Activated T-cell treated with anti-CD3 and anti-CD28 coated beads, Interleukin-2, amount 50 U/mL, for 72 hours (primary cell): ENCODE measurements at places on chromosomes 6 and 20. TPM values are rescaled to one million over a fixed set of nuclear protein-coding genes. Genes with fewer than 3 reads are reported as not detected.

- DNase-seq: no peak
These were observed 6.0 kb downstream of the RFX6 start for GRCh38 chr6:116883005-116883404.

The FHL5 gene
- not detected for total RNA-seq

The CALHM4 gene
- not detected for total RNA-seq

The FAM110A gene
- total RNA-seq: 24.5 TPM

The ECT2L gene
- total RNA-seq: not detected
